ENCODE measurements at places on chromosomes 1 and 21.

DNA sequence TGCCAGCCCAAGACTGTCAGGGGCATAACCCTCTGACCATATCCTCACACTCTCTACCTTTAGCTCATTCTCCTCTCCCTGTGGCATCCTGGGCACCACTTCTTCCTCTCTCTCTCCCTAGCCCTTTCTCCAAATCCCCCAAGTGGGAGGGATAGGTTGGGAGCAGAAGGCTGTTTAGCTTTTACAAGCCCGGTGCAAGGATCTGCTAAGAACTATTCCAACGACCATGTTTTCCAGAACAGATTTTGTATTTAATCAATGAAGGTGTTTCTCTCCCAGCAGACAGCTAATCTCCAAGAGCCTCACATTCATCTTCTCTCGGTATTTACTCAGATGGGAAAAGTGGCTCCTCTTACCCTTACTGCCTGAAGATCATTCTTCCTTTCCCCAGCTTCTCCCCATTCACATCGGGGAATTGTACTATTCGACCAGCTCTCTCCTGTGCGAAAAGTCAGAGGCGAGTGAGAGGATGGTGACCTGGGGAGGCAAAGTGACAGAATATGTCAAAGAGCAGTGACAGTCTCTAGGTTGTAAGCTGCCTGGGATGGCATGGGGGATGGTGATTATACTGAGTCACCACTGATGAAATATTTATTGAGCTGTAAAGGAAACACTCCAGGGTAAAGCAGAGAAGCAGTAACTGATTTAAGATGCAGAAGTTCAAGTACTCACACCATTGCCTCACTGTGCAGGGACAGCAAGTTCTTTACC is 47.0 kb upstream of the RBM15 start:
- no peak for DNase-seq

GRCh38 chr1:32199717-32200072 is 700 bp upstream of the CCDC28B start:
- no peak for DNase-seq

DNA sequence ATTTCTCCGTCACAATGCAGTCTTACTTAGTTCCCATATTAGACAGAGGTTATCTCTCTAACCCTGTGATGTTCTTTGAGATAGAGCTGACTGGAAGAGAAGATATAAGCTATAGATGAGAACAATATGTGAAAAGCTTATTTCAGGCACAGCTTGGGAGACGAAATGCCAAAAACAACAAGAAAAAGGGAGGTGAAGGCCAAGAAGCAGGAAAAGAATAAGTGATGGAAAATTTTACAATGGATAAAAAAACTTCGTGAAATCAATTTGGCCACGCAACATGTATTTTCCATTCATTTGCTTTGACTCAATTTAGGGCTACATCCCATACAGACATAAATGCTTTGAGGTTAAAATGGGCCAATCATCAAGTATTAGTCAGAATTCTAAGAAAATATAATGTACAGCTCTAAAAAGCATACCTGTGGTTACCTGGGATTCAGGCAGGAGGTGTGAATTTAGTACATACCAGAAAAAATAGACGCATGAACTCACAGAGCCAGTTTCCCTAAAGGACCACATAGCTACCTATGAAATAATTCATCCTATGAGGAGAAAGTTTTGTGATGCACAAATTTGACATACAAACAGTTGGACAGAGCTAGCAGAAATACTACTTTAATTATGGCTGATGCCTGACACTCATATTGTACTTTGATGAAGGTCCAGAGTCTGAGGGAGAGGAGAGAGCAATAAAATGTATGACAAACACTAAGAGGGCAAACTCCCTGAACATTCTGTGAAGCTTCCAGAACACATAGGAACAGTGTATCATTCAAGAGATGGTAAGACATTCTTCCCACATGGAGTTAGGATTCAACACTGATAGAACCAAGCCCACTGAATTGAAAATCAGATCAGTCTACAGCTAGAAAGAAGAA is 12.1 kb downstream of the RGS1 start:
- DNase-seq: no peak

GRCh38 chr1:60866917-60867531 is 215.3 kb upstream of the NFIA start:
- no peak for DNase-seq

GRCh38 chr1:24793447-24794129 is 48.3 kb downstream of the CLIC4 start:
- DNase-seq: no peak

GRCh38 chr1:218368686-218369085 is 23.6 kb downstream of the TGFB2 start:
- DNase-seq: no peak

DNA sequence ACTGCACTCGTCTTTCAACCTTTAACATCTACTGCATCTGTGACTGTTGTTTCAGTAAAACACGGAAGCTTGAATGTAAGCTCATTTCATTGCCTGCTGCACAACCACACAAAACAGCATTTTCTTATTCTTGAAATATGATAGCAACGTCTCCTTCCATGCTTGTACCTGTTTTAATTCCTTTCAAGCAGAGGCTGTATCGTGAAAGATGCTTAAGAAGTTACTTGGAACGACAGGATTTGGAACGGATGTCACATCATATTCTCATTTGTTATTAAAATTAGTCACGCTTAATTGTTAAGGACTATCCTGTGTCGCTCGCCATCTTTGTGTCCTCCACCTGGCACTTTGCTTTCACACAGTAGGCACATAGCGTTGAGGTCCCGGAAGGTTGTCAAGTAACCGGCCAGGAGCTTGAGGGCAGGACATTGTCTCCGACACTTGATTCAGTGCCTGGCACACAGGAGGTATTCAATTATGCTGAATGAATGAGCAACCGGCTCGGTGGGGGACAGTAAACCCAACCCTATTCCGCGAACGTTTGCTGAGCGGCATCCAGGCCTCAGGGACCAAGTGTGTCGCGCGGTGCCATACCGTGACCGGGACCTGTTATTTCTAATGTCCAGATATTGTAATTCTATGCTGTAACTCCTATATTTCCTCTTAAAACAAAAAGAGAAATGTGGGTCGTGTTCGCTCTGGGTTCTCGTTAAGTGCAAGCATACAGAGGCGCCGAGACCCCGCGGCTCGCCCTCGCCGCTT is 499 bp upstream of the SH3GLB1 start:
- DNase-seq: no peak

DNA sequence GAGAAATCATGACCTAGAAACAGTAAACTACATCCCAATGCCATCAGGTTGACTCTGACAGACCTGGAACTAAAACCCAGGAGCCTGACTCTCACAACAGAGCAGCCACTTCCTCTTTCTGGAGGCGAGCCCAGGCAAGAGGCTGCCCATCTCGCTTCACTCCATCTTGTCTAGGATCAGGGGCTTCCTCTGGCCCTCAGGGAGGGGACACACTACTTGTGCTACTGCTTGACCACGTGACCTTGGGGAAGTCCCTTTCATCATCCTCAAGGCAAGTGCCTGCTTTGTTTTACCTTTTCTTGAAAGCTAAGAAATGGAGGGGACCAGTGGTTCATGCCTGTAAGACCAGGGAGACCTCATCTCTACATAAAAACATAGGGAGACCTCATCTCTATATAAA is 2.6 kb upstream of the TENT5B start:
- no peak for DNase-seq

DNA sequence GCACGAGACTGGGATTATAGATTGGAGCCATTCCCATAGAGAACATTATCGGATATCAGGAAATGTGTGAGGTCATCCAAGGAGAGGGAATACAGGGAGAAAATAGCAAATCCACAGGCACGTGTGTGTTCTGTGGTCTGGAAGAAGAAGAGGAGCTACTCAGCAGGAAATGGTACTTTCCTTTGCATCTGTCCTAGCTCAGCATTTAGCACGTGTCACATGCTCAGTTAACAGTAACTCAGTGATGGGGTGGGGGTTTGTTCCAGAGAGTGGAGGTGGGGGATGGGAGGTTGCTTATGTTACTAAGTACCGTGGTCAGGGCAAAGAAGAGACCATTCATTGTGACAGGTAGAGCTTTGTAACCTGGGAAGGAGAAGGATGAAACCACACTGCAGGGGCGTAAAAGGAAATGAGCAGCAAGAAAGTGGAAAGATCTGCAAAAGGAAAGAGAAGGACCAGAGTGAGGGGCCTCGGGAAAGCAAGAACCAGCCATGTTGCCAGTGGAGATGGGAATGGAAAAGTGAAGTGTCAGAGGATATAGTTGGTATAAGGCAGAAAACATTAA is 100.4 kb downstream of the ATP5PO start:
- no peak for DNase-seq

DNA sequence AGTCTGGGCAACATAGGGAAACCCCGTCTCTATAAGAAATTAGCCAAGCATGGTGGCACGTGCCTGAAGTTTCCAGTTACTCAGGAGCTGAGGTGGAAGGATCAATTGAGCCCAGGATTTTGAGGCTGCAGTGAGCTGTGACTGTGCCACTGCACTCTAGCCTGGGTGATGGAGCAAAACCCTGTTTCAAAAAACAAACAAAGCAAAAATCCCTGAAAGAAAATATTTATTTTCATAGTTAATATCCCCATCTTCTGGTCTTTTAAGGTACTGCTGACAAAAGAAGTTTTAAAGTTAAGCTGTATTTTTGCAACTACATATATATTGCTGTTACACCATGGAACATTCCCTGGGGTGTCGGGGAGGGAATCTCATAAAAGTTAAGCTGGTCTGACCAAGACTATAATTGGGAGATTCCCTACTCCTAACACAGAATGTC is 26.0 kb downstream of the VAMP4 start:
- DNase-seq: no peak

DNA sequence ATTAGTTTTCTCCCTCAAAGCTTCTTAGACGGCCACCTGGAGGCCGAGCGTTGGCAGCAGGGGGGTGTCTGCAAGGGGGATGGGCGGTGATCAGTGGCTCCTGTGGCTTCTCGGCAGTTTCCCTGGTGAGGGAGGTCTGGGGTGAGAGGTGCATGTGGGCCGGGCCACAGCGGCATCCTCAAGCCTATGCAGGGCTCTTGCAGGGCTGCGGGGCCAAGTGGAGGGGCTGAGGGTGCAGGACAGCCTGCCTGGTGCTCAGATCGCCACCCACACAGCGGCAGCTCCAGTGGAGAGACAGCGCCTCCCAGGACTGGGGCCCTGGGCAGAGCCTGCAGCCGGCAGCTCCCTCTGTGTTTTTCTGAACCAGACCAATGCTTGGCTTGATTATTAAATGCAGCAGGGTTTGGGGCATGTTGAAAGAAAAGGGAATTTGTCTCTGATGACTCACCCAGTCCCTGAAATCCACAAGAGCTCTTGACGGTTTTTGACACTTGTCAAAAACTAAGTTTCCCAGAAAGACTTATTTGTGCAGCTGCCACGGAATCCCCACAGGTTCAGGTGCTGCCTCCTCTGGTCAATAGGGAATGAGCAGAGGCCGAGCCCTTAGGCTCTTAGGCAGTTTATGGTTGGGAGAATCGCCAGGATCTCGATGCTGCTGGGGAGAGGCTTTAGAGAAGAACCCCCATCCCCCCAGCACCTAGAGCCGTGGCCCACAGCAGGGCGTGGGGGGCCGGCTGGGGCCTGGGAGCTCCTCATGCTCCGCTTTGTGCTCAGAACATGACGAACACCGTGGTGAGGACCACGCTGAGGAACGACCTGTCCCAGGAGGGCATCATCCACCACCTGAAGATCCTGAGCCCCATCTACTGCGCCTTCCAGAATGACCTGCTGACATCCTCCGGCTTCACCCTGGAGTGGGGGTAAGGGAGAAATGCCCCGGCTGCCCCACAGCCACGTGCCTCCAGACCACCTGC is 54.7 kb downstream of the UMODL1 start:
- DNase-seq: no peak

DNA sequence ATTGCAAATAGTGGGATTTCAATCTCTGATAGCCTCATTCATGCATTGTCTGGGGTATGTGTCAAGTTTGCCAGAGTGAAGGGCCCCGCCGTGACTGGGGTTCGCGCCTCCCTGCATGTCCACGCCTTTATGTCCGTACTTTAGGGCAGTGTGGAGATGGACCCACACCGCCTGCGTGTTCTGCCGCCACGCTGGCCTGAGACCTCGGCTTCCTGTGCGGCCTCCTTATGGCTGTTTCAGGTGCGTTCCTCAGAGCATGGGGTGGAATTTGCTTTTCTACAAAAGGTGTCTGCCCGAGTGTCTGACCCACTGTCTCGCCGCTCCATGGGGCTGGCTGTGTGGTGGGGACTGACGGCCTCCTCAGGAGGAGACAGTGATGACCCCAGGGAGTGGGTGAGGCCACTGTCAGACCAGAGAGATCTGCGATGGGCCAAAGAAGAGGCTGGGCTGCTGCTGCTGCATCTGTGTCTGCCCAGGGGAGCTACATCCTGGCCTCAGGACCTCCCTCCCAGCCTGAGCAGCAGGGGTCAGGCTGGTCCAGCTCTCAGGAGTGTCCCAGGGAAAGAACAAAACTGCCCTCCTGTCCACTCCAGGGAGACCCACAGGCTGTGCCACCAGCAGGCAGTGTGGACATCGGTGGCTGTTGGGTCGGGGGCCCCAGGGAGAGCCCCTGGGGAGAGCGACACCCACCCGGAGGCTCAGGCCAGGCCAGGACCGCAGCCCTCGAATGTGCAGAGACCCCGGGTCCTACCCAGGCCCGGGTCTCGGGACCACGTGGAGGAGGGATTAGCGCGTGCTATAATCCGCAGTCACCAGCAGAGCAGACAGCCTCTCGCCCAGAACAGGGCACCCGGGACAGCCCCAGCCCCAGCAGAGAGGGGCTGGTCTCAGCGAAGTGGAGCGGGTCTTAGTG is 9.8 kb upstream of the SLC19A1 start:
- no peak for DNase-seq

DNA sequence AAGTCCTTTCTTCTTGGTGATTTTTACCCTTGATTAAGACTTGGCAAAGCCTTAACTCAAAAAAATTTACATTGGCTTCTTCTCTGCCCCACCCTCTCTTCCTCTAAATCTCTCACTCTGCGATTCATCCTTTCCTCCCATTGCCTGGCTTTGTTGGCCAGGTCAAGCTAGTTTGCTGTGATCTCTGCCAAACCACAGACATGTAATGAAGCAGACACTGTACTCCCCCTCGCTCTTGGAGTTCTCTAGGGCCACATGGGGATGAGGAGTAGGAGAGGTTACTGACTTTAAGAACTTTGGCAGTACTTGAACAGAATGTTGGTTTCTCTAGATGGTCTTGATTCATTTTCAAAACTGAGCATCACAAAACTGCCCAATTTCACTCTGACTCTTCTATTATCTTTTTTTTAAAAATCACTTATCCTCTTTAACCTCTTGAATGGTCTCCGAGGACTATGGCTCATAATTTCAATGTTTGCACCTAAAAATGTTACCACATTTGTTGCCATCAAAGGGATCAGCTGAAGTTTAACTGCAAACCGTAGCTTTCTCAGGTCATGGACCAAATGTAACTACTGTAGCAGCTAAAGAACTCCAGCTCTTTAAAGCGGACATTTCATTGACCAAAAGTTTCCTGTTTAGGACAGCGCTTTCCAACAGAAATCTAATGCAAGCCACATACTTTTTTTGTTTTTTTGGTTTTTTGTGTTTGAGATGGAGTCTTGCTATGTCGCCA is 62.7 kb upstream of the IPO9 start:
- no peak for DNase-seq

All from activated gamma-delta T cell treated with anti-CD3 and anti-CD28 coated beads, Interleukin-2, amount 50 U/mL, for 16 hours (primary cell).